NCI-H510A (cell line): ENCODE measurements at places on chromosomes 3 and 15.

DNA sequence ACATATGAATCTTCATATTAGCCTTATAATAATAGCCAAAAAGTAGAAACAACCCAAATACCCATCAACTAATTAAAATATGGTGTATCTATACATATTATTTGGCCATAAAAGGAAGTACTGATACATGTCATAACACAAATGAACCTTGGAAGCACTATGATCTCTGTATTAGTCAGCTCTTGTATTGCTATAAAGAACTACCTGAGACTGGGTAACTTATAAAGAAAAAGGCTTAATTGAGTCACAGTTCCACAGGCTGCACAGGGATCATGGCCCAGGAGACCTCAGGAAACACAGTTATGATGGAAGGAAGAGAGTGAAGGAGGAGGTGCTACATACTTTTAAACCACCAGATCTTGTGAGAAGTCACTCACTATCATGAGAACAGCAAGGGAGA lies 16.0 kb upstream of the CCR2 start:
- no peak for DNase-seq

DNA sequence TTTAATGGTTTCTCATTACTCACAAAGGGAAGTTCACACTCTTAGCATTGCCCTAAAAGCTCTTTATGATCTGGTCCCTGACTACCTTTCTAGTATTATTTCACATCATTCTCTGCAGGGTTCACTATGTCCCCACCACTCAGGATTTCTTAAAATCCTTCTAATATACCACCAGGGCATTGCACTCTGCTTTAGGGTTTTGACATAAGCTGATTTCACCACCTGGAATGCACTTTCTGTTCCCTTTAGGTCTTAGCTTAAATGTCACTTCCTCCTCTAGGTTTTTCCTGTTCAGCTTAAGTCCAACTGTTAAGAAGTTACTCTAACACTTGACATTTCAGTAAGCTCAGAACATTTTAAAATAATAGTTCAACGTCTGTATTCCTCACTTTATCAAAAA lies 81.7 kb downstream of the HCN4 start:
- DNase-seq: no peak

GRCh38 chr3:194983620-194984019 lies 287.3 kb downstream of the XXYLT1 start:
- DNase-seq: no peak

GRCh38 chr15:78761020-78761419 lies 50.2 kb downstream of the ADAMTS7 start:
- no peak for DNase-seq

GRCh38 chr15:78414621-78415250 lies 23.3 kb upstream of the IREB2 start:
- no peak for DNase-seq

- DNase-seq: no peak
These were observed 62.8 kb downstream of the EPHB1 start for GRCh38 chr3:134857776-134858362.

- DNase-seq: no peak
These were observed 36.4 kb downstream of the WWTR1 start for GRCh38 chr3:149621218-149622005.

GRCh38 chr15:78290222-78290621 lies 9.2 kb downstream of the SKIC8 start:
- DNase-seq: no peak

- no peak for DNase-seq
These were observed 91.4 kb downstream of the NFKBIZ start for GRCh38 chr3:101940521-101941317.

DNA sequence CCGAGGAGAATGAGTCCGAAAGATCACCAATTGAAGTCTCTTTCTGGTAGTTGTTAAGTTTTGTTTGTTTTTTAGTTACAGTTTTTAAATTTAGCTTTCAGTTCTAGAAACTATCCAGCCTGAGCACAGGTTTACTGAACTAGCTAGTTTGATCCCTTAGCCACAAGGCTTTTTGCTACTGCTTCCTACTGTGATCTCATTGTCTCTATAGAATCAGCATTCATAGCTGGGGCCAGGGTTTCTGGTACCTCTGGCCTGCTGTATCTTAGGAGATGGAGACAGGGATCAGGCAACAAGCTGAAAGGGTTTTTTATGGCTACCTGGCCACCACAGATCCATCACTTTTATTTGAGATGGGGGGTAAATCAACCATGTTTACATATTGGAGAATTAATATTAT lies 37.0 kb downstream of the GOLM2 start:
- DNase-seq: no peak

DNA sequence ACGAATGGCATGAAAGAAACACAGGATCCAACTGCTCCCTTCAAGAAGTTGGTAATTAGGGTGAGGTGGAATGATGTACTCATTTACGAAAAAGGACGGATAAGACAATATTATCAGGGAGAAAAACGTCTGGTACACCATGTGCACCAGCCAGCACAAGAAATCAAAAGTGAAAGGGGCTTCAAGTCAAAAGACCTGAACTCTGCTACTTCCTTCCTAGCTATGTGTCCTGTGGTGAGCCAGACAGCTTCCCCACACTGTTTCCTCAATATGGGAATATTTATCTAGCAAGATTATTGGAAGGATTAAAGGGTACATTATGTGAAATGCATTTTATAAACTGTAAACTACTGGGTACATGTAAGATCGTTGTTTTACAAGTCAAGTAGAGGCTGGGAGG lies 33.9 kb downstream of the RAB27A start:
- no peak for DNase-seq

DNA sequence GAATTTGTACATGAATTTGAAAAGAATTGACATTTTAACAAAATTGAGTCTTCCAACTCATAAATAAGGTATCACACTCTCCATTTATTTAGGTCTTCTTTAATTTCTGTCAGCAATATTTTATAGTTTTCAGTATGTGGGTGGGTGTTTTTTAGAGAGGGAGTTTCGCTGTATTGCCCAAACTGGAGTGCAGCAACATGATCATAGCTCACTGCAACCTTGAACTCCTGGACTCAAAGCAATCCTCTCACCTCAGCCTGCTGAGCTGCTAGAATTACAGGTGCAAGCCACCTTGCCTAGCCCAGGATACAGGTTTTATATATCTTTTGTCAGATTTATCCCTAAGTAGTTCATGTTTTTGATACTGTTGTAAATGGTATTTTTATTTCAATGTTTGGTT lies 4.6 kb downstream of the WDR93 start:
- DNase-seq: no peak

DNA sequence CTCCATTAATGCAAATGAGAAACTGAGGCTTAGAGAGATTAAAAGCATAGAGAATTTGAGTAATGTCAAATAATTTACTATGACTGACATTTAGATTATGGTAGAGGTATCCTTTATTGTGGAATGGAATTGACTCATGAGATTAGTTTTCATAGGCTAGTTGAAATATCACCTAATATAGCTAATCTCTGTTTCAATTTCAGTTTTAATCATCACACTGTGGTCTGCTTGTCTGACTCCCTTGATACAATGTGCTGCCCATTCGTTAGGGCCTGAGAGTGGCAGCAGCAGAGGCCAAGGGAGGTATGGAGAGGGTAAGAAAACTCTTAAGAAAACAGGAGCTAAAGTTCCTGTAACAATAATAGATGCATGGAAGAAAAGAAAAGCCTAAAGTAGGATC lies 13.2 kb upstream of the ZBTB20 start:
- DNase-seq: no peak

GRCh38 chr3:42983927-42984326 lies 4.8 kb downstream of the GASK1A start:
- no peak for DNase-seq

GRCh38 chr15:35060591-35060990 lies 24.5 kb downstream of the NANOGP8 start:
- no peak for DNase-seq

DNA sequence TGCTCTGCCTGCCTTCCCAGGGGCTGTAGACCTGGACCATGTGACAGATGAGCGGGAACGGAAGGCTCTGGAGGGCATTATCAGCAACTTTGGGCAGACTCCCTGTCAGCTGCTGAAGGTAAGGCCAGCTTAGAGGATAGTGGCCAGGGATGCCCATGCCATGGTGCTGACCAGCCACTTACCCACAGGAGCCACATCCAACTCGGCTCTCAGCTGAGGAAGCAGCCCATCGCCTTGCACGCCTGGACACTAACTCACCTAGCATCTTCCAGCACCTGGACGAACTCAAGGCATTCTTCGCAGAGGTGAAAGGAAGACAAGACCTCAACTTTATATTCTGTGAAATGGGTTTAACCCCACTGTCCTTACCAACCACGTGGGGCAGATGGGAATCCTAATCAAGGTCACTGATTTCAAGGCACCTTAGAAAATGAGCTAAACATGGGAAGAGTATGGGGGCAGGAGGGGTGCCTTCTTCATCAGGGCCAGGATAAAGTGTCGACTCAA lies 26.7 kb downstream of the NBEAL2 start:
- DNase-seq: no peak

DNA sequence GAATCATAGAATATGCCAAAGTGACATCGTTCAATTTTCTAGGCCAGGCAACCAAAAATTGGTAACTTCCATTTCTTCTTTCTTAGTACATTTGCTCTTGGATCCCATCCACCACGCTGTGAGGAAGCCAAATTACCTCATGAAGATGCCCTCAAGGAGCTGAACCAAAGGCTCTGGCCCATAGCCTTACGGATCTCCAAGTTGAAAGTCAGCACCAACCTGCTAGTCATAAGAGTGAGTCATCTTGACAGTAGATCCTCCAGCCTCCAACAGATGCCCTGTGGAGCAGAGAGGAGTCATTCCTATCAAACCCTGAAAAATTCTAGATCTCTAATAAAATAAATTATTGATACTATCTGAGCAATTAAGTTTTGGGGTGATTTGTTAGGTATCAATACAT lies 322.5 kb upstream of the COL8A1 start:
- DNase-seq: no peak

- peak; percentile 28 for DNase-seq
These were observed 1.9 kb downstream of the MRPS25 start for GRCh38 chr3:15063238-15063637.

DNA sequence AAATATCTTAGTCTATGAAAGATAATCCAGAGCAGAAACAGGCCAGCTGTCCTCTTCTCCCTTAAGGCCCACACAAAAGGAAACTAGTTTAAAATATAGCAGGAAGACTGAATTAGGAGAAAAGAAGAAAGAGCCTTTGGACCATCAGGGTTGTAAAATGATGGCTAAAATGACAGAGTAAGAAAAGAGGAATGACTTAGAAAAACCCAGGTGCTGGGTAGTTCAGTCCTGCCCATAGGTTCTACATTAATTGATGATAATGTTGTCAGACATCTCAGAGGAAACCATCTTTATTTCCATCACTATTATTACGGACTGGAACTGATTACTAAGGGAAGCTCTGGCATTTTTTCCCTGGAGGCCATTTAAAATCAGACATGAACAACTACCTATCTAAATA lies 142.8 kb upstream of the STT3B start:
- DNase-seq: no peak

DNA sequence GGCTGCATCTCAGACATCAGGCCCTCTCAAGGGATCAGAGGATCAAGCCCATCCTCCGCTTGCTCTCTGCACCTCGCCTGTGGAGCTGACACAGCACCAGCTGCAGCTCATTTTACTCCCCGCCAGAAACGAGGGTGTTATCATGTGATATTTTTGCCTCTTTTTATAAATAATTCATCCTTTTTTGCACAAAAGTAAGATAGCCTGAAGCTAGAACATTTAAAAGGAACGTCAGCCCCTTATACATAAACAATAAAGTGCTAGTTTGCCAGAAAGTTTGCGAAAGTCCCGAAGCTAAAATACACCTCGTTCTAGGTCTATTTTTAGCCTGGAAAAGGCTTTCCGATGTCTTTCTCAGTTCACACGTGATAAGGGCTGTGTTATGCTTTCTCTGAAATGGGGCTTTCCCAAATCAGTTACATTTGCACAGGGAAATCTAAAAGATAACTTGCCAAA lies 9.6 kb upstream of the FAM174B start:
- DNase-seq: no peak

GRCh38 chr3:195899701-195900435 lies 8.5 kb downstream of the TNK2 start:
- DNase-seq: no peak

DNA sequence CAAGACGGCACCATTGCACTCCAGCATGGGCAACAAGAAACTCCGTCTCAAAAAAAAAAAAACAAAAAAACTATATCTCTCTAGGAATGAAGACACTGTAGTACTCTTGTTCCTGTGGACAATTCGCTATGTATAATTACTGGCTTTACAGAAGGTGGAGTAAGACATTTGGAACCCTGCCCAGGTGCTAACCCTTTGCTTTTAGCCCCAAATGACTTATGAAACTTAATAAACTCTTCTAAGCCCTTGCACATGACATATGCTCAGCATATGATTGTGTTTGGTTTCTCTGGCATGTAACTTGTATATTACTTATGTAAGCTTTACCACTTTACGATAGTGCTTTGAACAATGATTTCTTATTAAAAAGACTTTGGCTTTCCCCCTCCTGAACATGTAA lies 27.3 kb upstream of the PRTG start:
- DNase-seq: no peak

GRCh38 chr15:31266712-31267111 lies 59.9 kb upstream of the KLF13 start:
- DNase-seq: no peak

GRCh38 chr15:50764461-50765194 lies 878 bp downstream of the SPPL2A start:
- DNase-seq: no peak

GRCh38 chr3:82973791-82974190 lies 1212.3 kb upstream of the GBE1 start:
- no peak for DNase-seq

DNA sequence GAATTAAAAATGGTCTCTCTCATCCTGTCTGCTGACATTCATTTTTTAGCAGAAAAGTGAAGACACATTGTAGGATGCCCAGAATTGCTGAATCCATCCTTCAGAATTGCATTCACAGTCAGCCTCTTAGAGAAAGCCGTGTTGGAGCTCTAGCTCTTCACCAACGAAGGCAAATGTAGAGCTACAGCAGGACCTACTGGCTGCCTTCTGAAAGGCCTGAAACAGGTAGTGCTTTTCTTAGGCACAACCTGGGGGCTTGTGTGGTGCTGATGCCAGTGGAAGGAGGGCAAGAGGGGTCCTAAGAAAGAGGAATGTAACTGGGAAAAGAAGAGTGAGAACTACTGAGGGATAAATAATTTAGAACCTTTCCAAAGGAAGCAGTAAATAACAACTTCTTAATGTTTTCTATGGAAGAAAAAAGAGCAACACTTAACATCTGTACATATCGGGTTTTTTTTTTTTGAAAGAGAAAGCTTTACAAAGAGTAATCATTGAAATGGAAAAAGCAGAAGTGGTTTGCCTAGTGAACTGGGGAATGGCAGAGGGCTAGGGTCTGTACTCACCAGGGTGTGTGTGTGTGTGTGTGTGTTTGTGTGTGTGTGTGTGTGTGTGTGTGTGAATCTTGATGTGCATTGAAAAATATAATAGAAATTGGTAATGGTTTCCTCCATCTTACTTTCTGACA lies 297.8 kb downstream of the SATB1 start:
- no peak for DNase-seq

DNA sequence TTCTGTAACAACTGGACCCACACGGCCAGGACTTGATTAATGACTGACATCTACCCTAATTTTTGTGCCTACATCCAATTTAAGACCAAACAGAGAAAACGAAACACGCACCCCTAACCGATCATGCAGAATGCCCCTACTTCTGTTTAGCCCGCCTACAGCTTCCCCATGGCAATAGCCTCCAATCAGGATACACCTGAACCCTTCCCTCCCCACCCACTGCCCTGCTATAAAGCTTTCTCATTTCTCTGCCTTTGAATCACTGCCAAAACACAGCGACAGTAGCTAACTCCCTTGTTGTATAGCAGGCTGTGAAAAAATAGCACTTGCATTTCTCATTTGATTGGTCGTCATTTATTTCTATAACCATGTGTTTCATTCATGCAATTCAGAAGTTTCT lies 45.2 kb upstream of the DPPA4 start:
- DNase-seq: peak; percentile 1

GRCh38 chr3:157125101-157125500 lies 34.8 kb downstream of the CCNL1 start:
- peak; percentile 47 for DNase-seq
